ENCODE measurements at places on chromosomes 12 and 14. TPM values are rescaled to one million over a fixed set of nuclear protein-coding genes. Genes with fewer than 3 reads are reported as not detected.

DNA sequence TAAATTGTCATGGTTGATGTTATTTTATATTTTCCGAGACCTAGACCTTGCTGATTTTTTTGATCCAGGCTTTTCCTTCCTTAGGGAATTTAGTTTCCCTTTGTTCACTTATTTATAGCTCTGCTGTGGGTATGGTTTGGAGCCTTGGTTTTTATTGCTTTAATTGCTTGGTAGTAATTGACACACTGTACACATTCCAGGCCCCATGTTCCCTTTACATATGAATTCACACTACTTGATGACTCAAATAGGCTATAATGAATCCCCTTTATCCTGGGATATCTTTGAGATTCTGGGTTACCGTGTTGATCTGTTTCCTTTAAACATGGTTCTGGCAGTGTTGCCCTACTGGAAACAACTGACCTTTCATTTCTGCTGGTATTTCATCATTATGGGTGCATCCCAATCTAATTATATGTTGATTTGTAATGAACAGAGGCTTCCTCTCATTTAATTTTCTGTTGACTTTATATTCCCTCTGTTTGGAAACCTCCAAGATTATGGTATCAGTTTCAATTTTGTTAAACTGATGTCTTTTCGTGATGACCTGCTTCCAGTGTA lies 424.0 kb downstream of the RAD51B start:
- DNase-seq: no peak
- H3K4me1 ChIP-seq: peaks cover 62% of the 10 kb centered on the region
- H3K4me3 ChIP-seq: no peak overlapping the region
- no peak overlapping the region for H3K27ac ChIP-seq

GRCh38 chr12:112198120-112198733 lies 72.9 kb downstream of the TRAFD1 start:
- no peak overlapping the region for H3K27ac ChIP-seq
- H3K36me3 ChIP-seq: no peaks in the 10 kb centered on the region
- peak; percentile 78 for DNase-seq
- H3K4me1 ChIP-seq: no peaks in the 10 kb centered on the region

The OR4E2 gene
- total RNA-seq: 0.19 TPM

GRCh38 chr12:87467936-87468335 lies 561.3 kb downstream of the C12orf50 start:
- H3K4me3 ChIP-seq: no peak overlapping the region
- H3K27me3 ChIP-seq: no peaks in the 10 kb centered on the region
- H3K4me1 ChIP-seq: no peaks in the 10 kb centered on the region
- no peaks in the 10 kb centered on the region for H3K36me3 ChIP-seq
- H3K27ac ChIP-seq: no peak overlapping the region
- DNase-seq: no peak

GRCh38 chr12:24596768-24597388 lies 352.0 kb downstream of the BCAT1 start:
- no peak overlapping the region for H3K4me3 ChIP-seq
- H3K4me1 ChIP-seq: no peaks in the 10 kb centered on the region
- no peak overlapping the region for H3K27ac ChIP-seq
- DNase-seq: no peak
- no peaks in the 10 kb centered on the region for H3K27me3 ChIP-seq
- no peaks in the 10 kb centered on the region for H3K36me3 ChIP-seq

GRCh38 chr12:64180951-64181350 lies 41.1 kb downstream of the KICS2 start:
- H3K36me3 ChIP-seq: no peaks in the 10 kb centered on the region
- H3K27ac ChIP-seq: no peak overlapping the region
- no peak overlapping the region for H3K4me3 ChIP-seq
- DNase-seq: no peak
- H3K4me1 ChIP-seq: no peaks in the 10 kb centered on the region

The TTC9 gene
- 2.4 TPM for total RNA-seq

Data from testis (tissue), 5 donors.